ENCODE measurements at places on chromosomes 6 and 20. TPM values are rescaled to one million over a fixed set of nuclear protein-coding genes. Genes with fewer than 3 reads are reported as not detected.

- no peaks in the 10 kb centered on the region for H3K4me1 ChIP-seq
- H3K36me3 ChIP-seq: no peaks in the 10 kb centered on the region
- DNase-seq: no peak
- no peak overlapping the region for H3K27ac ChIP-seq
Observed at GRCh38 chr6:74063391-74063790, 367.4 kb downstream of the CD109 start.

Gene SHLD1
- 4.0 TPM for polyA plus RNA-seq

GRCh38 chr6:10381830-10382208, 33.1 kb downstream of the TFAP2A start:
- DNase-seq: no peak
- peaks cover 96% of the 10 kb centered on the region for H3K27me3 ChIP-seq
- no peak overlapping the region for H3K4me3 ChIP-seq
- H3K36me3 ChIP-seq: no peaks in the 10 kb centered on the region

- DNase-seq: no peak
- peaks cover 11% of the 10 kb centered on the region for H3K4me1 ChIP-seq
- no peak overlapping the region for H3K4me3 ChIP-seq
- H3K27me3 ChIP-seq: no peaks in the 10 kb centered on the region
- H3K27ac ChIP-seq: no peak overlapping the region
Observed at GRCh38 chr6:100230115-100230952, 234.4 kb downstream of the SIM1 start.

DNA sequence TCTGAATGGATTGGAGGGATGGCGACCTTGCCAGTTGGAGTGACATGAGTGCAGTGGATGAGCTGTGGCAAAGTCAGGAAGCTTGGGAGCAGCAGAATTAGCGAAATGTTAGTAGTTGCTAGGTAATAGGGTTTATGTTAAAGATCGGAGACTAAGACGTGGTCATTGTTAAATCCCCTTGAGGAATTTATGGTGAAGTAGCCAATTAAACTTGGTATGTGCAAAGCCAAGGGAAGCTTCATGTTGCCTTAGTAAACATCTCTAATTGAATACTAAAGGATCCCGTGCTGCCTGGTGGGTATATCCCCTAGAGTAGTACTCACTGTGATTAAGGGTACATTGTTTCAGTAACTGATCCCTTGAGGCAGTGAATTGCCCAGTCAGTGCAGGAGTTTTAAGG, 106.0 kb downstream of the PRIM2 start:
- H3K27me3 ChIP-seq: no peaks in the 10 kb centered on the region
- no peaks in the 10 kb centered on the region for H3K4me1 ChIP-seq
- no peaks in the 10 kb centered on the region for H3K36me3 ChIP-seq

DNA sequence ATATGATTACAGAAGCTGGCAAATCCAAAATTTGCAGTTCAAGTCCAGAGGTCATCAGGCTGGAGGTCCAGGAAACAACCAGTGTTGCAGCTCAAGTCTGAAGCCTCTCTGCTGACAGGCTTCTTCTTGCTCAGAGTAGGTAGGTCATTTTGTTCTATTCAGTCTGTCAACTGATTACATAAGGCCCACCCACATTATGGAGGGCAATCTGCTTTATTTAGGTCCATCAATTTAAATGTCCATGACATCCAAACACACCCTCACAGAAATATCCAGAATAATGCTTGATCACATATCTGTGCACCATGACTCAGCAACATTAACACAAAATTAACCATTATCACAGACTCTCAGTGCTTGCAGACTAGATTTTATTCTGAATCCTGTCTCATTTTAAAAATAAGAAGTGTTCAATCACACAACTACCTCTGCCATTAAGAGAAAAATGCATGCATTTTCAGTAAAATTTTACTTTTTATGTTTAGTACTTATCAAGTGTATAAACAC, 759.2 kb upstream of the ADGRB3 start:
- no peak for DNase-seq
- H3K27ac ChIP-seq: no peak overlapping the region
- no peaks in the 10 kb centered on the region for H3K36me3 ChIP-seq

GRCh38 chr20:1287306-1287705, 21.2 kb downstream of the SNPH start:
- no peak for DNase-seq
- H3K27me3 ChIP-seq: no peaks in the 10 kb centered on the region
- no peak overlapping the region for H3K4me3 ChIP-seq
- no peaks in the 10 kb centered on the region for H3K36me3 ChIP-seq
- H3K27ac ChIP-seq: no peak overlapping the region

DNA sequence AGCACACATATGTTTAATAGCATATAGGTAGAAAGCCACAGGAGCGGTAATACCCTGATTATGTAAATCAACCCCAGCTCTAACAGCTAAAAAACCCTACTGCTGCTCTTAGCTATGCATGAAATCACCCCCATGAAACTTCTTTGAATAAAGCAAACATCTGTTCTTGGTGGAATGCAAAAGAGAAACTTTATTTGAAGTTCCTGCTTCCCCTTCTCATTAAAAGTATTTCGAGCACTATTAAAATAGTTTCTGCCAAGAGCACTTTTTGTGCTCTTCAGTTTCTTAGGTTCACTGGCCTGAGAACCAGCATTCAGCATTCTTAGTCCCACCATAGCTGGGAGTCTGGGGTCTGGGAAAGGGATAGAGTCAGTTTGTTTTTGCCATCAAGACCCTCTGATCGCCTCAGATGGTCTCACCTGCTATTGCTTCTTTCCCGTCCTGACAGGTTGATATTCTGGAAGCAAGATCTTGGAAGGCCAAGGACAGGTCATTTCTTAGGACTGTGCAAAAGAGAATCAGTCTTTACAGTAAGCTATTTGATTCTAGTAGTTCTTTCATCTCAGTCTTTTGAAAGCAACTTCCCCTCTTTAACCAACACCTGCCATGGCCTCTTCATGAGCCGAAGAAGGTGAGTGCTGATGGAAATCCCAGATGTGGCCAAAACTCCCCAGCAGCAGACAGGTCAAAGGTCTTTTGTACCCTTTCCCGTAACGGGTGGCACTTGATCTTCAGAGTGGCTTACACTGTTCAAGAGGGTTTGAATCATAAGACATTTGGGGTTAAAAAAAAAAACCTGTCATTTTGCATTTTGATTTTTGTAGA, 76.5 kb upstream of the TMEM170B start:
- no peaks in the 10 kb centered on the region for H3K27me3 ChIP-seq
- H3K36me3 ChIP-seq: no peaks in the 10 kb centered on the region
- H3K4me3 ChIP-seq: no peak overlapping the region
- peaks cover 5% of the 10 kb centered on the region for H3K4me1 ChIP-seq
- DNase-seq: no peak

DNA sequence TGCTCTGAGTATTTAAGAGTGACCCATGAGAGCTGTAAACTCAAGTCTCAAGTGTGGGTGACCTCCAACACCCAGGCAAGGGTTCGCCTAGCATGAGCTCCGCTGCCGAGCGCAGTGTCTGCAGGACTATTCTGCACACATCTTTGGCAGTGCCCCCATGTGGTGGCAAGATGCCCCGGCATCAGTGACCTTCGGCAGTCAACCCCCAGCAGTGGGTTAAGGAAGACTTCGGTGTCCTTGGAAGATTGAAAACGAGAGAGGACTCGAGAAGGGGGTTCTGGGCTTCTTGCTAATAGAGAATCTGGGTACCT, 43.1 kb downstream of the RBM38 start:
- no peak overlapping the region for H3K27ac ChIP-seq
- no peak overlapping the region for H3K4me3 ChIP-seq
- no peak for DNase-seq
- H3K27me3 ChIP-seq: no peaks in the 10 kb centered on the region
- H3K4me1 ChIP-seq: peaks cover 41% of the 10 kb centered on the region
- H3K36me3 ChIP-seq: no peaks in the 10 kb centered on the region

Gene RFX6
- polyA plus RNA-seq: not detected

- DNase-seq: no peak
- no peak overlapping the region for H3K4me3 ChIP-seq
- H3K27ac ChIP-seq: no peak overlapping the region
- no peaks in the 10 kb centered on the region for H3K36me3 ChIP-seq
- no peaks in the 10 kb centered on the region for H3K27me3 ChIP-seq
Observed at GRCh38 chr20:34328928-34329677, 25.9 kb upstream of the AHCY start.
